ENCODE measurements at places on chromosomes 7 and 10. TPM values are rescaled to one million over a fixed set of nuclear protein-coding genes. Genes with fewer than 3 reads are reported as not detected.

DNA sequence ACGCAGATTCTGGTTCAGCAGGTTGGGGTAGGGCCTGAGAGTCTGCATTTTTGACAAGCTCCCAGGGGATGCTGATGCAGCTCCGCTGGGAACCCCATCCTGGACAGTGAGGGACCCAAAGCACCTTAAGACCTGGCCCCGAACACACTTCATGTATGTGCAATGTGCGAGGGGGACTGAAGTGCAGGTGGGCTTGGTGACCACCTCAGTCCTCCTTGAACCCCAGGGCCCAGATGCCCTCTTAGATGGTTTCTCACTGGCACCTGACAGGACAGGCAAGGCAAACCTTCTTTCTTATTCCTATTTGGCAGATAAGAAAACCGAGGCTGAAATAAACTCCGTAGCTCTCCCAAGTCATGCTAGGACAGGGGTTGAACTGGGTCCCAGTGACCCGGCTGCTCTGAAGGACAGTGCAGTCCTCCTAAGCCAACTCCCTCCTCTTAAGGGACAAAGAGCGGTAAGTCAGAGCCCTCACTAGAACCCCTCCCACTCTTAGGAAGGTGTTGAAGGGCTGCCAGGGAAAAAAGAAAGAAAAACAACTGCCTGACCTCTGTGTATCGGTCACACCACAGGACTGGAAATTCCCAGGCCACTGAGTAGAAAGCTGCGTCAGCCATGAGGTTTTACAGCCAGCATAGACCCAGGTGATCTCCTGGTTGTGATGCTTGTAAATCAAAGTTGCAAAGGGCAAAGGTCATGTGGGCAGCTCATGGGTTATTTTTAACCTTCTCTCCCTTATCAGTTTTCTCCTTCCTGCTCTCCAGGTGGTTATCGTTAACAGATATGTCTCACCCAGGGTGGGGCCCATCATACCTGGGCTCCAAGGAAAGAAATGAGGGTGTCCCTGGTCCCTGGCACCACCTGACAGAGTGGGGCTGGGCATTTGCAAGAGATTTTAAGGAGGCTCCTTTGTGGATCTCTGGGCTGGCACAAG lies 90.9 kb upstream of the SMNDC1 start:
- no peak for DNase-seq

DNA sequence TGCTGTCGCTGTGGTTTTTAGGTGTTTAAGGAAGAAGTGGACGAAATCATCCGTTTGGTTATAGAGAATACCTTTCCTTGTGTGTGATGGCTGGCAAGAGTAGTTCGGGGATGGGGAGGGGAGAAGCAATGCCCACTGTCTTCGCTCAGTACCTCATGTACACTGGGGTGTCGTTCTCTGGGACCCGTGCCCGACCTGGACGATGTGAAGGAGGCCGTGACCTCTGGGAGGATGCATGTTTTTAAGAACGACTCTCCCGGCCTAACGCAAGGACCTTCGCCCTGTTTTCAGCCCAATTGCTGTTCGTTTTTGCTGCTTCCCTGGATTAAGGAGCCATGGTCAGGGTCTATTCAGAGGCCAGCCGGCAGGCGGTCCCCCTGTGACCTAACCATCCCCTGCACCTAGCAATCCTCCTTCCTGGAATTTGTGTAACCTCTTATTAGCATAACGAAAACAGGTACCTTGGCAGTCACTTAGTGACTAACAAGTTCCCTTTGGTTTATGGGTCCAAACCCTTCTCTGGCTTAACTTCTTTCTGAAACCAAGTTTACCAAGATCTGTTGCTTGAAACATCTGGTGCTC lies 1.3 kb downstream of the NFE2L3 start:
- DNase-seq, result no peak

DNA sequence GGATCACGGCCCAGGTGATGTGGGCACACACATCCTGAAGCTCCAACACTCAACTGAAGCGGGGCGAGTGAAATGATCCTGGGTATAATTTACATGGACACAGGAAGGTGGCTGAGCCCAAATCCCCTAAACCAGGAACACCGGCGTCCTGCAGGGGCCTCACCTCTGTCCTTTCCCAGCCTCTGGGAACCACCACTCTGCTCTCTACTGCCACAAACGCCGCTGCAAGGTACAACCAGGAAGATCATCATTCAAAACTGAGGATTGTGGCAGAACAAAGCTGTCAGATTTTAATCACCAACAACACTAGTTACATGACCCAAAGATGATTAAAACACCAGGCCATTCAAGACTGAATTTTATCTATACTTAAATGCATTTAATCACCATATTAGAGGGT lies 104.0 kb downstream of the DIP2C start:
- DNase-seq, result no peak

- no peak for DNase-seq
Measured at GRCh38 chr7:145909991-145910513, 206.5 kb upstream of the CNTNAP2 start.

- DNase-seq, result peak; percentile 62
Measured at GRCh38 chr10:3074145-3074665, 6.9 kb downstream of the PFKP start.

DNA sequence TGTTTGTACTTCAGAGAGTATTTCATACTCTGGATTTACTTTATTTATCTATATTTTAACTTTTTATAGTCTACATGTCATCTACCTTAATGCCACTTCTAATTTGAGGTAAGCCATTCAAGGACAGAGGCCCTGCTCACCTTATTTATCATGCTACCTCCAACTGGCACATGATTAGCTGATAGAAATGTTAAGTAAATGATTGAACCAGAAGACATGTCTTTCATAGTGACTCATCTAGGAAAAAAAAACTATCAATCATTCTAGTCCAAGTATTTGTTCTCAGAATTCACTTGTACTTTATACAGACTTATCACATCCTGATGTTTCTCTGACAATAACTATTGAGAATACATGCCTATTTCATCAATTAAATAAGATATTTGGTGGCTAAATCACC lies 856.3 kb downstream of the XPNPEP1 start:
- DNase-seq, result no peak

GRCh38 chr7:122302761-122303530 lies 1.6 kb downstream of the FEZF1 start:
- no peak for DNase-seq

- DNase-seq, result no peak
Measured at GRCh38 chr7:25495342-25496250, 267.3 kb upstream of the NPVF start.

- DNase-seq, result no peak
Measured at GRCh38 chr10:70162151-70162891, 8.0 kb downstream of the SAR1A start.

- DNase-seq, result no peak
Measured at GRCh38 chr10:71136036-71136721, 76.2 kb upstream of the UNC5B start.

DNA sequence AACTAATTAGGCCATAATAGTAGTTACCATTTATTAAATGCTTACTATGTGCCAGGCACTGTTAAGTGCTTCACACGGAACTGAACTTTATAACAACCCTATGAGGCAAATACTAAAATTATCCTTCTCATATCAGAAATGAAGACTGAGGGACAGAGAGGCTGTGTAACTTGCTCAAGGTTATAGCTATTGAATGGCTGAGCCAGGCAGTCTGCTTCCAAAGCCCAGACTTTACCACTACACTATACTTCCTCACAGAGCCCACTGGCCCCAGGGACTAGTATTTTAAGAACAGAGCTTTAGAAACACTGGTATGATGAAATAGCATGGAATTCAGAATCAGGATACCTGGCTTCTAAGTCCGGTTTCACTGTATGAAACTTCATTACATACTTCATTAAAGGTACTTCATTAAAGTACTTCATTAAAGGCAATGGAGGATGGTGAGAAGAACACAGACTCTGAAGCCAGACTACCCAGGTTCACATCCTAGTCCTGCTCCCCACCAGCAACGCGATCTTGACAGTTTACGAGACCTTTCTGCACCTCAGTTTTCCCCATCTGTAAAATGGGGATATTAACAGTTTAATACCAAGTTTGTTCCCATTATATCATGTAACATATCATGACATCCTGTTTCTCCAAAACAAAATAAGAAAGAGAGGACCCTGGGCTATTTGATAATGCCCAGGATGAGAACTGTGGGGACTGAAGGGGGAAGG lies 19.6 kb downstream of the ANXA11 start:
- no peak for DNase-seq

DNA sequence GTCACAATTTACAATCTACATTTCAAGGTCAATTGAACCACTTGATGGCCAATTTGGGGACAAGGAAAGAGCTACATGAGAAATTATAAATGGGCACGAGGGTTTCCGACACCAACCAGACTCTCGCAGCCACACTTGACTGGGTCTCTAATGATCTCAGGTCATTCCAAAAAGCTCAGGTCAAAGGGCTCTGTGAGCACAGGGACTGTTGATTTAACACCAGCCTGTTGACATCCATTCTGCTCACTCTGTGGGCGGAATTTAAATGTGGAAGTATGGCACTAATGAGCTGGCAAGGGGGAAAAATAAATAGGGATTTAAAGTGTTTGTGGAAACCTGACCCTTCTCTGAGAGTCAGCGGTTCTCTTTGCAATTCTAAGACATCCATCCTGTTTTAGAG lies 810.7 kb upstream of the AUTS2 start:
- DNase-seq, result no peak

- no peak for DNase-seq
Measured at GRCh38 chr10:6778992-6779701, 199.1 kb upstream of the PRKCQ start.

DNA sequence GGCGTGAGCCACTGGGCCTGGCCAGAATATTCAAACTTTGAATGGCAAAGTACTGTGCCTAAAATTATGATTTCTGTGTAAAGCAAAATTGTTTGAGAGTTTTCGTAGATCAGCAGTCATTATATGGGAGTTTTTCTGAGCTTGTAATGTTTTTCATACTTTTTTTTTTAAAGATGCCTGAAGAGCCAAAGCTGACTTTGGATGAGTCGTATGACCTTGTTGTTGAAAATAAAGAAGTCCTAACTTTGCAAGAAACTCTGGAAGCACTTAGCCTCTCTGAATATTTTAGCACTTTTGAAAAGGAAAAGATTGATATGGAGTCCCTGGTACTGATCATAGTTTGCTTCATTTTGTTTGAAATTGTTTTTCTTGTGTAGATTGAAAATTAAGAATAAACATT lies 26.7 kb downstream of the SEC23IP start:
- no peak for DNase-seq

DNA sequence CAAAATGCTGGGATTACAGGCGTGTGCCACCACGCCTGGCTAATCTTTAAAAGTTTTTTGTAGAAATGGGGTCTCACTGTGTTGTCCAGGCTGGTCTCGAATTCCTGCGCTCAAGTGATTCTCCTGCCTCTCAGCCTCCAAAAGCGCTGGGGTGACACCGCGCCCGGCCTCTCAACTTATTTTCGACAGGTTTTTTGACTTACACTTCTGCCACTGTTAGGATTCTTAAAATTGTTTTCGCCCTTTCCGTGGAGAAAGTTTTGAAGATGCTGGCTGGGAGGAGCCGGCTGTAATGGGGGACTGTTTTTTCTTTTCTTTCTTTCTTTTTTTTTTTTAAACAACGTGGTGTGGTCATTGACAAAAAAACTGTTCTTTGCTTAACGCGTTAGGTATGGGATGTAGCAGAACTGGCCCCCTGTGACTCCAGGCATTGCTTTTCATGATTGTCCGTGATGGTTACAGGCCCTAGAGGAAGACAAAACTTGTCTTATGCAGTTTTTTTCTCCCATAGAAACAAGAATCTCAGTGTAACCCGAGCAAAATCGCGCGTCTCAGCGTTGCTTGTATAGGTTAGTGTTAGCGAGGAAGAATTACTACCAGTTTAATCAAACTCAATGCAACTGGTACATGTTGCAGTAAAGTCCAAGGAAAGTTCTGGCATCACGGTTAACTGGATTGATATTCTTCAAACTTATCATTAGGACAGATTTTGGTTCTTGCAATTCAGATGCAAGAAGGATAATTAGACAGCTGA lies 72.2 kb downstream of the DAGLB start:
- no peak for DNase-seq

DNA sequence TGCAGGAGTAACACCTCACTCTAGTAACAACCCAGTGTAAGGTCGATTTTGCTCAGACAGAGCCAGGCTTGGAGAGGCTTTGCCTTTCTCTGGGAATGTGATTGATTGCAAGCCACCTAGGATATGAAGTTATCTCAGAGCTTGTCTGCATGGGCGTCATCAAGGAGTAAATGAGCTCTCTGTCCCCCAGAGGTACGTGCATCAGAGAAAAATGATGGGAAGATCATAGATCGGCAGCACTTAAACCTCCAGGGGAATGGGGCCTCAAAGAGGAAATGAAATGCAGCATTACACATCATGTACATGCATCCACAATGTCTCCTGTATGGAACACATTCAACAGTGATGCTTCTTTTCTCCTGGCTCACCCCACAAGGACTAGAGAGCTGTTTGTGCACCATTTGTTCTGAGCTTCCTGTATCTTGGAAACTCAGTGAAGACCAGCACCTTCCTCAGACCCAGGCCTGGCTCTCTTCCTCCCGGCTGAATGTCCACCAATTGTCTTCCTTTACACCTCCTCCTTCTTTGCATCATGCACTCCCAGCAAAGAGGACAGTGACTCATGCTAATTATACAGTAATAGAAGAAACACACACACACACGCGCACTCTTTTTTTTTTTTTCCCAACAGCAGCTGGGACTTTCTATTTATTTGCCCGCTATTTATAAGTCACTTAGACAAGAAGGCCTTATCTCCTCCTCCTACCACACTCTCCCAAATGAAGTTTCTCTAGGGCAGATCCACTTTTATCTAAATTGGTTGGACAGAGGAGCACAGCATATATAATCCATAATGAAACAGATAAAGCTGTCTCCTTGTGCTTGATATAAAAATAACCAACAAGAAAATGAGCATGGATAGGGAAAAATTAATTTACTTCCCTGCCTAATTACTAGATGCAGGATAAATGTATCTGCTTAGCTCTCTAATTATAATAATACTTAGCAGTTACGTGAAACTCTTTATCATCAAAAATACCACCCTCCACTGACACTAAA lies 990.7 kb downstream of the CCSER2 start:
- DNase-seq, result no peak

The GRM3 gene
- total RNA-seq, result not detected

The NUDT13 gene
- total RNA-seq, result 5.4 TPM

The INSYN2A gene
- 1.1 TPM for total RNA-seq

The RAPGEF5 gene
- 10.3 TPM for total RNA-seq

The PHTF2 gene
- 17.4 TPM for total RNA-seq

The HOXA6 gene
- total RNA-seq, result 4.2 TPM

The OR6V1 gene
- total RNA-seq, result not detected

The ADIRF gene
- total RNA-seq, result 45.3 TPM

The ADGRA1 gene
- total RNA-seq, result under 0.01 TPM

The DPP6 gene
- 51.2 TPM for total RNA-seq

The SYT15B gene
- total RNA-seq, result 2.5 TPM

The LGI1 gene
- total RNA-seq, result 11.1 TPM

The VIPR2 gene
- 16.4 TPM for total RNA-seq

The HTRA1 gene
- 133 TPM for total RNA-seq
